ENCODE measurements at places on chromosomes 13 and 19.

- no peak for DNase-seq
Observed at GRCh38 chr19:18226956-18227780, 930 bp upstream of the PDE4C start.

DNA sequence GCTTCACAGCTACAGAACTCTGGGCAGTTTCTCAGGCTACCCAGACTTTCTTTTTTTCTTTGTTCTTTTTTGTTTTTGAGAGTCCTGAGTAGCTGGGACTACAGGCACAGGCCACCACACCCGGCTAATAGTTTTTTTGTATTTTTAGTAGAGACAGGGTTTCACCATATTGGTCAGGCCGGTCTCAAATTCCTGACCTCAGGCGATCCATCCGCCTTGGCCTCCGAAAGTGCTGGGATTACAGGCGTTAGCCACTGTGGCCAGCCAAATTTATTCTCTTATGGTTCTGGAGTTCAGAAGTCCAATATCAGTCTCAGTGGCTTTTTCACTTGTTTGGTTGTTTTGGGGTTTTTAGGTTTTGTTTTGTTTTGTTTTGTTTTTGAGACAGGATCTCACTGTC, 12.4 kb downstream of the MEIOSIN start:
- DNase-seq, result no peak

GRCh38 chr13:105598529-105598928, 936.9 kb downstream of the EFNB2 start:
- no peak for DNase-seq

DNA sequence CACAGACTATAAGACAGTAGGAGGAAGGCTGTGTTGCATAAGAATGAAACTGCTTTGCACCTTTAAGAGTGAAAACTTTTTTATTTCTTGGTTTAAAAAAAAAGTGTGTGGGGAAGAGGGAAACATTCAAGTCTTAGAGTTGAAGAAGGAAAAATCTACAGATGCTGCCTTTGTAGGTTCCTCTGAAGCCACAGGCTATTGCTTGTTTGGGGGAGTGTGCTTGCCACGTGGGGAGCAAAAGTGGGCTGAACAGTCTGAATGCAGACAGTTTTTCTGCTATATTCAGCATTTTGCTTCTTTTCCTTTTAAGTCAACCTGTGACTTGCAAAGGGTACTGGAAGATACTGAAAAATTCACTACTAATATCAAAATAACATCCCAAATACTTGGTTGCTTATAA, 36.9 kb downstream of the EFNB2 start:
- no peak for DNase-seq

DNA sequence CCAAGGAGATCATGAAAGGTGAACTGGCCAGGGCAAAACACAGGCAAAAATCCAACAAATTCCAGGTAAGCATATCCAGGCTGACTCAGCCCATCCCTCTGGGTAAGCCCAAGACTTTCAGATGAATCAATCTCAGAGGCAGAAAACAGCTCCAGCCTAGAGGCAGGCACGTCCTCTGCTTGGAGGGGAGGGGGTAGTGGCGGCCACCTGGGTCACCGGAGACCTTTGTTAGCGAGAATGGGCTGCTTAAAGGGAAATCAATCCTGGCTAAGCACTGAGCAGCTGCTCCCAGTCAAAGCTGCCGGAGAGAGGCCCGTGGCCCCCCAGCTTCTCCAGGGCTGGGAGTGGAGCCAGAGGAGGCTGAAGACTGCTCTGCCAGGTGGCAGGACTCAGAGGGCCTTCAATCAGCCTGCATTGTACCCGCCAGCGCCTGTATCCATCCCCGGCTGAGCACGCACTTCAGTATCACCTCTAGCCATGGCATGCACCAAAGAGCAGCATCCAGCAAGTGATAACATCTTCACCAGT, 48.2 kb downstream of the PIN1 start:
- peak; percentile 97 for DNase-seq

DNA sequence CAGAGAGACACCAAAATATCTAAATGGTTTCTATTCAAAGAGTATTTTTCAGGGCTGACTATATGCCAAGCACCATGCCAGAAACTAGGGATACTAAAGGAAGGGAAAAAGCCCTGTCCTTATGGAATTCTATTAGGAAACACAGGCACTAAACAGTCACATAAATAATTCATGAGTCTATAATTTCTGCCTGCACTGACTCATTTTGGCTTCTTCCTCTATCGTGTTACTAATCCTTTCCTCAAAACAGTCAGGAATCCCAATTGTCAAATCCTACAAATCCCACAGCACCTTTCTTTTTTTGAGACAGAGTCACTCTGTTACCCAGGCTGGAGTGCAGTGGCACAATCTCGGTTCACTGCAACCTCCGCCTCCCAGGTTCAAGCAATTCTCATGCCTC, 29.2 kb downstream of the XPO4 start:
- no peak for DNase-seq

GRCh38 chr19:8311461-8312260, 3.5 kb upstream of the CD320 start:
- DNase-seq, result no peak

- DNase-seq, result no peak
Observed at GRCh38 chr13:42214446-42214845, 57.5 kb upstream of the AKAP11 start.

- no peak for DNase-seq
Observed at GRCh38 chr19:10450853-10451609, 30.7 kb downstream of the PDE4A start.

GRCh38 chr13:99970651-99971575, 654 bp downstream of the ZIC5 start:
- peak; percentile 23 for DNase-seq

- DNase-seq, result no peak
Observed at GRCh38 chr19:46623915-46624502, 880 bp downstream of the PTGIR start.
